NCI-H446 (cell line): ENCODE measurements at places on chromosomes 7 and 10.

DNA sequence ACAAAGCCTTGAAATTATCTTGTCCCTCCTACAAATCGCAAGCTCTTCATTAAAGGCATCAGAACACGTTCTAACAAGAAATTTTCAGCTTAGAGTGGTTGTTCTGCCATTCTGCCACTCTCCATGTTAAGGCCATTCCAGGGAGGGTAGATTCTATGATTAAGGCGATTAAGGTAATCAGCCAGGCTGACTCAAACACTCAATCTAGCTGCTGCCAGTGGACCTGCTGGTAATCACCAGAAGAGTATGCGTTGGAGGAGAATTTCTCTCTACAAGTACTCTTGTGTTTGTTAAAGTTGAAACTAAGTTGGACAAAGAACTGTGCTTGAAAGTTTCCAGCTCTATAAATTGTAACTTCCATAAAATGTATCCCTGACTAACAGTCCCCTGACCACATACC, 149.2 kb upstream of the COL1A2 start:
- DNase-seq = no peak

GRCh38 chr7:30740417-30741181, 11.3 kb upstream of the INMT start:
- DNase-seq = peak; percentile 80

GRCh38 chr7:137480824-137481365, 137.4 kb upstream of the PTN start:
- DNase-seq = peak; percentile 61

GRCh38 chr10:71079761-71080380, 132.5 kb upstream of the UNC5B start:
- DNase-seq = no peak

DNA sequence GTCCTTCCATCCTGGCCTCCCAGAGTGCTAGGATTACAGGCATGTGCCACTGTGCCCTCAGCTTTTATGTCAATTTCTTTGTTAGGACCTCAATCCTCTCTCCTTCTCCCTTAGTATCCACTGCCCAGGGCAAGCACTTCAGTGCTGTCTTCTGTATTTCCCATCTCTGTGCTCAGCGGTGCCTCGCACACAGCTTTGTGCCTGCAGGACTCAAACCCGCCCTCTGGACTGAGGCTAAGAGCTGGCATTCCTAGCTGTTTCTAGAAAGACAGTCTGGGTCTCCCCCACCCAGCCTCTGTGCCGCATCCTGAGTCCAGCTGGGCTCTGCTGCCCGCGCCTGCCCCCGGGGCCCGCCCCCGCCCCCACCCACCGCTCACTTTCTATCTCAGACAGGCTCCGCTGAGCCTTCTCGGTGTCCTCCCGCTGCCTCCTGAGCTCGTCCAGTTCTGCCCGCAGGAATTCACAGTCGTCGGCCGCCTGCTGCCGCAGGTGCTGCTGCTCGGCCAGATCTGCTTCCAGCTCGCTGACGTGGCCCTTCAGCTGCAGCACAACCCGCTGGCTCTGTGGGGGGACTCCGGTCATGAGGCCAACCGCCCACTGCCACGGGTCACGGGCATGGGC, 67.3 kb downstream of the SPDYE5 start:
- no peak for DNase-seq

DNA sequence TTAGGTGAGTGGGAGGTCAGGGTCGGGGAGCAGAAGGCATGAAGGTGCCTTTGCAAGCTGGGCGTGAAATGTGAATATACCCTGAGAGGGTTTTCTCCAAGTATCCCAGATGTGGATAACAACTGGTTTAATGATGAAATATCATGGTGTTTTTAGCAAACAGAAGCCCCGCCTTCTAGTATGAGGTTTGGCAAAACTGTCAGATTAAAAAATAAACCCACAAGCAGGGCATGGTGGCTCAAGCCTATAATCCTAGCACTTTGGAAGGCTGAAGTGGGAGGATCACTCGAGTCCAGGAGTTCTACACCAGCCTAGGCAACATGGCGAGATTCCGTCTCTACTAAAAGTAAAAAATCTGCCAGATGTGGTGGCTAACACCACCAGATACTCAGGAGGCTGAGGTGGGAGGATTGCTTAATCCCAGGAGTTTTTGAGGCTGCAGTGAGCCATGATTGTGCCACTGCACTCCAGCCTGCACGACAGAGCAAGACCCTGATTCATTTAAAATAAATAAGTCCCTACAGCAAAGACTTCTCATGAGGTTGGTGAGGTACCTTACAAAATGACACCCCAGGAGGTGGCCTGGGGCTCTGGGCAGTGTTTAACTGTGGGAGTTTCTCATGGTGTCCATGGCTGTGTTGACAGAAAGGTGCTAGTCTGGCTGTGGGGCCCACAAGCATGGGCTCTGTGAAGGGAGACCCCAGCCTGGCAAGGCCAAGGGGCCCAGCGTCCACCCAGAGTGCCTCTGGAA, 6.7 kb upstream of the PWWP2B start:
- DNase-seq = no peak

- no peak for DNase-seq
These were observed 578 bp downstream of the ZNF713 start for GRCh38 chr7:55887821-55888247.

DNA sequence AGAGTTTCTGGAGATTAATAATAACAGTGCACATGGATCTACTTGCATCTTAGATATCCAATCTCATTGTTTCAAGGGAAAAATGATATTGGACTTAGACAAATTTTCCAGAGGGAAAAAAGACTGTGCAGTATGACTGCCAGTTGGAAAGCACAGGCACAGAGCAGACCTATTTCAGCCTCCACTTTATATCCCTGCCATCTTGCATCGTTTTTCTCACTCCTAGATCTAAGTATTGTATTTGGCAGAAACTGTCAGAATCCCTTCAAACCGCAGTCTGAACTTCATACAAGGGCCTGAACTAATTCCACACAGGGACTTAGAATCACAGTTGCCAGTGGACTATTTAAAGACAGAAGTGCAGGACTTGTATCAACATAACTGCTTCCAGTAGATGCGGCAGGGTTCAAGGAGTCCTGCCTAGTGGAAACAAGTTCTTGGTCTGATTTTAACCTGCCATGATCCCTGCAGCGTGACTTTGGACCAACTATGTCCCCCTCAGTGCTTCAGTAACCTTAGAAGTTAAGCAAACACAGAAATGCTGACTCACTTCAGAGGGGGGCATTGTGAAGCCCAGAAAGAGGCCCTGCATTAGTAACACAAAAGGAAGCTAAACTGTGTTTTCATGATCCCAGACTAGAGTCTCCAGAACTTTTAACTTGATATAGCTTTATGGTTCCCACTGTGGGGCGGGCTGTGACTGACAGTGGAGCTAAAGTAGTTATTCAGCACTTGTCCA, 95.7 kb upstream of the PALS2 start:
- no peak for DNase-seq

GRCh38 chr10:96832721-96833219, 672 bp downstream of the LCOR start:
- no peak for DNase-seq

DNA sequence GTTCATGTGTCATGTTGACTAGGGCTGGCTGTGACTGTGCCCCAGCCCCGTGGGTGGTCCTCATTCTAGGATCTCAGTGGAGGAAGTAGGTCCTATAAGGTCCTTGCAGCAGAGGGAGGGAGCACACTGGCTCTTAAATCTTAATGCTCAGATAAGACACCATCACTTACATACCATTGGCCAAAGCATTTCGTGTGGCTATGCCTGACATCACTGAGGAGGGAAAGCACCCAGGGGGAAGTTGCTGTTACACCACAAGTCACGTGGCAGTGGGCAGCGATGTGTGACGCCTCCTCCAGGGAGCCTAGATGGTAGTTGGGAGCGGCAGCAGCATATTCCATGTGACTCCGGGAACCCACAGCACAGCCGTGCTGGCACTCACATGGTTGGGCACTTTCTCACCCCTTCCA, 224.7 kb upstream of the SH2B2 start:
- DNase-seq = no peak

DNA sequence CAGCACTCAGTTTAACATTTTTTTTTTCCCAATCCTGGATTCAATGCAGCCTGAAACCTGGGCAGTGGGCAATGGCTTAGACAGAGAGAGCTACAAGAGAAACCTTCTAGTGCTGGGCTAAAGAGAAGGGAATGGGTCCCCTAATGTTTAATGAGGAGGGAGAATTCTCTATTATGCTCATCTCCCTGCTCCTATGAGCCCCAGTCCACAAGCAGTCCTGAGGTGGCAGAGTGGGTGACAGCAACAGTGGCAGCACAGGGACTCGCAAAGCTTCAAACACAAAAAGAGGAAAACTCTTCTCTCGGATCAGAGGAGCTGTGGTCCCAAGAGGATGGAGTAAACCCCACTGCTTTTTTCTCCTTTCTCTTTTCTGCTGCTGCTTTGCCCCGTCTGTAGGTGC, 36.5 kb downstream of the COBL start:
- no peak for DNase-seq

GRCh38 chr10:62512732-62513475, 138.7 kb downstream of the ZNF365 start:
- DNase-seq = no peak

GRCh38 chr7:21886396-21886795, 59.3 kb downstream of the CDCA7L start:
- no peak for DNase-seq

GRCh38 chr7:65974191-65974801, 7.7 kb downstream of the GUSB start:
- no peak for DNase-seq

- DNase-seq = no peak
These were observed 80.1 kb upstream of the IMMP2L start for GRCh38 chr7:111642373-111642772.

DNA sequence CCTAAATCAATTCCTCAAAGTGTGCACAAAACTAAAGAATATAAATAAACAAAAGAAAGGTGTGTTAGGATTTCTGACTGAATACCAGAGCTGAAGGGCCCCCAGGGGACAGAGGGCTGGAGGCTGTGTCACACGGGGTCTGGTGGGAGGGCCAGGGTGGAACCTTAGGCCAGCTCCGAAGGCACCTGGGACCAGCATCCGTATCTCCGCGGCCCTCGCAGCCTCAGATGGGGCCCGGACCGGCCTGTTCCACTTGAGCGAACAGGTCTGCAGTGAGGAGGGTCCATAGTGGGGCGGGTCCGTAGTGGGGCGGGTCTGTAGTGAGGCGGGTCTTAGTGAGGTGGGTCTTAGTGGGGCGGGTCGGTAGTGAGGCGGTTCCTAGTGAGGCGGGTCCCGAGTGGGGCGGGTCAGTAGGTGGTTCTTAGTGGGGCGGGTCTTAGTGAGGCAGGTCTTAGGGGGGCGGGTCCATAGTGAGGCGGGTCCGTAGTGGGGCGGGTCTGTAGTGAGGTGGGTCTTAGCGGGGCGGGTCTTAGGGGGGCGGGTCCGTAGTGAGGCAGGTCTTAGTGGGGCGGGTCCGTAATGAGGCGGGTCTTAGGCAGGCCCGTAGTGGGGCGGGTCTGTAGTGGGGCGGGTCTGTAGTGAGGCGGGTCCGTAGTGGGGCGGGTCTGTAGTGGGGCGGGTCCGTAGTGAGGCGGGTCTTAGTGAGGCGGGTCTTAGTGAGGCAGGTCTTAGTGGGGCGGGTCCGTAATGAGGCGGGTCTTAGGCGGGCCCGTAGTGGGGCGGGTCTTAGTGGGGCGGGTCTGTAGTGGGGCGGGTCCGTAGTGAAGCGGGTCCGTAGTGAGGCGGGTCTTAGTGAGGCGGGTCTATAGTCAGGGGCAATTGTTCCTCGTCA, 15.1 kb downstream of the GPR146 start:
- no peak for DNase-seq

- no peak for DNase-seq
These were observed 14.6 kb downstream of the EPC1 start for GRCh38 chr10:32332299-32332750.

GRCh38 chr7:116863936-116864500, 1.6 kb downstream of the CAPZA2 start:
- DNase-seq = no peak

- peak; percentile 53 for DNase-seq
These were observed 417.9 kb downstream of the RPS24 start for GRCh38 chr10:78451592-78451991.

DNA sequence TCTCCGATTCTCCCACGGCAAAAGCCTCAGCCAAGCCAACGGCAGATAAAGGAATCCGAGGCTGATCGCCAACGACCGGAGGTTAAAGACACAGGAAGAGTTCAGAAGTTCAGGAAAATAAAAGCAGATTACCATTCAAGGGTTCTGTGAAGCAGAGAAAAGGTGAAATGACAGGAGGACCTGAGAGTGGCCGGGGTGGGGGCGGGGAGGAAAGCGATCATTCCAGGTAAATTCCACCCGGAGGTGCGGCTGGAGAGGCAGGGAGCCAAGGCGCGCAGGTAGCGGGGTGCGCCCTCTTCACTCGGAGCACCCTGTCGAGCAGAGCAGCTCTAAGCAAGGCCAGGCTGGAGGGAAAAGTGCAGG, 35.3 kb upstream of the SEPHS1 start:
- DNase-seq = no peak

DNA sequence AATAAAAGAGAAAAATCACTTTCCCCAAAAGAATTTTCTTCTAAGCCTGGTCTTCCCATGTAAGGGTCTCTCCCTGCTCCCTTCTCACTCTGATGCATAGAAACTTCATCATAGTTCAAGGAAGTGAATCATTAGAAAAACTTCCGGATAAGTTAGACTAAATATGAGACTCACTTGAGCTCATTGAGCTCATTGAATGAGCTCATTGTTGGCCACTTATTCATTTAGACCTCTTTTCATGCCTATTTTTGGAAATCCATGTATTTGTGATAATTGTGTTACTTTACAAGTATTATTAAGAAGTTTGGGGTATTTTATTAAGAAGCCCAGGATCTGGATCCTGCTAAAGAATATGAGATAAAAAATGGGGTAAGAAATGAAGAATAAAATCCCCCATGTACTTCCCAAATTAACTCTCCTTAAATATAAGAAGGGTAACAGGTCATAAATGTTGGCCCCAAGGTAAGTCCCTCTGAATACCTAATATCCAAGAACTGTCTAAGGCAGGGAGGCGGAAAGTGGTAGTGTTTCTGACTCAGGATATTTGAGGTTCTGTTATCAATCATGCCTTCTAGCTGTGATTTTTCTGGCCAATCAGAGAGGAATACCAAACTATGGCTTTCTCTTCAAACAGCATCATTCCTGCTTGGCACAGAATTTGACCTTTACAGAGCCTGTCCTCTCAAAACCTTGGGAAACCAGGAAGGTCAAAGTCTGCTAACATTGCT, 236.5 kb upstream of the PTN start:
- DNase-seq = no peak

DNA sequence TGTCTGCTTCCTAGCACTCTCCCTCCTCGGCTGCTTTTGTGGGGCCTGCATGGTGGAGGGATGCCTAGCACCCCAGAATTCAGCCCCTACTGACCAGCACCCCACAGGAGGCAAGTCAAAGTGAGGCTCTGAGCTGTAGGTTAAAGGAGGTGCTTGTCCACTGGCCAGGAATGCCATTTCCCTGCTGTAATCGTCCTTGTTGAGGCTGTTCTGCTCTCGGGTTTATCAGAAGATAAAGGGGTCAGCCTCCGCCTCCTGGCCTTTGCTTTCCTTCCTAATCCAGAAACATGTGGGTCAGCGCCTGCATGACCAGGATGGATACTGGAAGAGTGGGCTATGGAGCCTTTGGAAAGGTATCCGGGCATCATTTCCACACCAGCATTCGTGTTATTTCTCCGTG, 98.9 kb downstream of the MKI67 start:
- no peak for DNase-seq

DNA sequence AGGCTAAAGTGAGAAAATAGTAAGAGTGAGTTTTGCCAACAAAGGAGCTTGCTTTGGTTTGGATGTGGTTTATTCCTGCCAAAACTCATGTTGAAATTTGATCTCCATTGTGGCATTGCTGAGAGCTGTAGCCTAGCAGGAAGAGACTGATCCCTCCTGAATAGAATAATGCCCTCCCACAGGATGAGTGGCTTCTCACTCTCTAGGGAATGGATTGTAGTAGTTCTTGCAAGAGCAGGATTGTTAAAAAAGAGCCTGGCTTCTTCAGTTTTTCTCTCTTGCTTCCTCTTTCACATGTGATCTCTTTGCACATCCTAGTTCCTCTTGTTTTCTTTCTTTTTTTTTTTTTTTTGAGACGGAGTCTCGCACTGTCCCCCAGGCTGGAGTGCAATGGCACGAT, 34.4 kb downstream of the ASAH2 start:
- no peak for DNase-seq
